Astrocyte (in vitro differentiated cells and primary cell): ENCODE measurements at places on chromosomes 11 and 22. TPM values are rescaled to one million over a fixed set of nuclear protein-coding genes. Genes with fewer than 3 reads are reported as not detected.

The JHY gene
- 2.7 and 3.9 TPM in 2 replicates for total RNA-seq

The ADM2 gene
- total RNA-seq: 23.0 and 26.3 TPM in 2 replicates

The CD6 gene
- total RNA-seq: 0.39 and 0.58 TPM in 2 replicates

- no peak overlapping the region for H3K27ac ChIP-seq
- no peaks in the 10 kb centered on the region for H3K4me1 ChIP-seq
- no peaks in the 10 kb centered on the region for H3K36me3 ChIP-seq
Measured at GRCh38 chr11:44402466-44403075, 92.6 kb upstream of the ALX4 start.

GRCh38 chr11:126352934-126353801, 2.3 kb upstream of the ST3GAL4 start:
- peak; percentile 65 for DNase-seq
- no peaks in the 10 kb centered on the region for H3K27me3 ChIP-seq
- H3K4me3 ChIP-seq: no peak overlapping the region

DNA sequence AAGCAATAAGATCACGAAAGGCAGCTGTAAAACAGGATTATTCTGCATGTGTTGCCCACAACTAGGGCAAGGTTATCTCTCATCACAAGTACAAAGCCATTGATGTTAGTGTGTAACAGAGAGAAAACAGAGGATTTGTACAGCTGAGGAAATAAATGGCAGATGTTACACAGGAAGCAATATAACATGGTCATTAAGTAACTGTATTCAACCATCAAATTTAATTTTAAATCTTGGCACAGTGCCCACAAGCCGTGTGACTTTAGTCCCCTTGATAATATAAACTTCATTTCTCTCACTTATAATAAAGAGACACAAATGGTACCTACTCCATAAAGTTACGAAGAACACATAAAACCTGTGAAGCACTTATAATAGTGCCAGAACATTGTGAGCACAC, 17.3 kb downstream of the OR51E2 start:
- no peak overlapping the region for H3K4me3 ChIP-seq
- H3K36me3 ChIP-seq: no peaks in the 10 kb centered on the region
- H3K27me3 ChIP-seq: no peaks in the 10 kb centered on the region
- peaks cover 9% of the 10 kb centered on the region for H3K4me1 ChIP-seq
- DNase-seq: no peak

GRCh38 chr11:33934450-33934849, 42.6 kb upstream of the LMO2 start:
- no peak overlapping the region for H3K4me3 ChIP-seq
- H3K27ac ChIP-seq: no peak overlapping the region
- peaks cover 13% of the 10 kb centered on the region for H3K4me1 ChIP-seq
- no peak for DNase-seq

GRCh38 chr11:31711137-31711536, 100.0 kb downstream of the PAX6 start:
- H3K36me3 ChIP-seq: no peaks in the 10 kb centered on the region
- no peaks in the 10 kb centered on the region for H3K4me1 ChIP-seq
- H3K27me3 ChIP-seq: no peaks in the 10 kb centered on the region
- H3K4me3 ChIP-seq: no peak overlapping the region
- H3K27ac ChIP-seq: no peak overlapping the region
- no peak for DNase-seq

- H3K27ac ChIP-seq: no peak overlapping the region
- H3K36me3 ChIP-seq: no peaks in the 10 kb centered on the region
- no peaks in the 10 kb centered on the region for H3K4me1 ChIP-seq
- no peak overlapping the region for H3K4me3 ChIP-seq
Measured at GRCh38 chr11:58787903-58788302, 56.2 kb upstream of the GLYAT start.

DNA sequence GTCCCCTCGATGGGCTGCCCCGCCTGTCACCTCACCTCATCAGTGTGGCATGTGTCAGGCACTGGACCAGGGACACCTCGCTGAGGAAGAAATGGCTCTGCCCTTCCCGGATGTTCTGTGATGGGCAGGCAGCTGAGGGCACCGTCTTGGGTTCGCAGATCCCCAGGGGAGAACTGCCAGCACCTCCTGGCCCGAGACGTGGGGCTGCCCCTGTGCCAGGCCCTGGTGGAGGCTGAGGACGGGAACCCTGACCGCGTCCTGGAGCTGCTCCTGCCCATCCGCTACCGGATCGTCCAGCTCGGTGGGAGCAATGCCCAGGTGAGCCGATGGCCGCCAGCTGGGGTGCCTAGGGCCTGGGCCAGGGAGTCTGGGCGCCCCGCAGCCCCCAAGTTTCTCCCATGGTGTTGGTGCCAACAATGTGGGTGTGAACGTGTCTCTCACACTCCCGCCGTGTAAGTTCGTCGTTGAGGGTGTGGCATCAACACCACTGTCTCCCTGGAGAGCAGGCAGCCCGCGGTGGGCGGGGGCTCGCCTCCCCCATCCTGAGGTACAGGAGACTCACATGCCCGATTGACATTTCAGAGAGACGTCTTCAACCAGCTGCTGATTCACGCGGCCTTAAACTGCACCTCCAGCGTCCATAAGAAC, 7.3 kb upstream of the GTSE1 start:
- no peak overlapping the region for H3K4me3 ChIP-seq
- DNase-seq: no peak
- H3K36me3 ChIP-seq: peaks cover 9% of the 10 kb centered on the region
- H3K27ac ChIP-seq: no peak overlapping the region
- H3K27me3 ChIP-seq: no peaks in the 10 kb centered on the region
- peaks cover 5% of the 10 kb centered on the region for H3K4me1 ChIP-seq

DNA sequence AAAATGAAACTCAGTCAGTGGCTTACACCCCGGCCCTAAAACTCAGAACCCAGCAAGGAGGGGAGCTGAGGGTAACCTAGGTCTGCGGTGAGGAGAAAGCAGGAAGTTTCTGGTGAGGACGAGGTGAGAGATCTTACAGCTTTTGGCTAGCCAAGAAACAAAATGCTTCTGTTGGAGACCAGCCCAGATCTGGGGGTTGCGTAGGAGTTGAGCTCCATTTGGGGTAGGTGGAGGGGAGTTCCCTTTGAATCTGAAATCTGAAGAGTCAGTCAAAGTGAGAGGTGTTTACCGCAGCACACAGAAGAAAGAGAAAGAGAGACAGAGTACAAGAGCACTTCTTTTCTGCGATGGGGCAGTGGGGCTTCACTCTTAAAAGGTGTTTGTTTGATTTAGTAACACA, 29.6 kb downstream of the EHF start:
- H3K4me1 ChIP-seq: peaks cover 43% of the 10 kb centered on the region
- H3K27ac ChIP-seq: peak overlapping the region; percentile 34
- DNase-seq: peak; percentile 88
- H3K27me3 ChIP-seq: no peaks in the 10 kb centered on the region

GRCh38 chr11:19672586-19673206, 39.9 kb upstream of the NAV2 start:
- no peaks in the 10 kb centered on the region for H3K36me3 ChIP-seq
- no peak overlapping the region for H3K27ac ChIP-seq
- H3K27me3 ChIP-seq: no peaks in the 10 kb centered on the region
- H3K4me3 ChIP-seq: no peak overlapping the region
- no peak for DNase-seq

DNA sequence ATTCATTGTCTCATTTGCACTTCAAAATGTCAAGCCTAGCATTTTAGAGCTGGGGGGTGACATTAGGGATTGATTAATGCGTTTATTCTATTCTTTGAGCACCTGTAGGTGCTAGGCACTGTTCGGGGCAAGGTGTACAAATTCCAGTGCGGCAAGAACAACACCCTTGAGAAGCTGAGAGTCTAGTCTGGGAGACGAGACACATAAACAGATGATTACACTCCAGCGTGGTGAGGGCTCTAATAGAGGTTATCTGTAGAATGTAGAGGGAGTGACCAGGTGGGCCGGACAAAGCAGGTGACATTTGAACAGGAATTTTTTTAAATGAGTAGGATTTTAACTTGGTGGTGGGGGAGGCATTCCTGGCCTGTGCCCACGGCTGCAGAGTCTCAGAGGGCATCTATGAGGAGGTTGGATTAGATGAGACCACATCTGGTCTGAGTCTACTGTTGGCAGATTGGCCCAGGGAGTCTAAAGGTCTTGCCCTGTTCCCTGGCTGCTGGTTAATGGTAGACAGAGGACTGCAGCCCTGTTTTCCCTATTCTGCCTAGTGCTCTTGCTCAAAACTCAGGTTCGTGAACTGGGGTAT, 970 bp downstream of the CAT start:
- peak overlapping the region; percentile 79 for H3K4me3 ChIP-seq
- H3K4me1 ChIP-seq: peaks cover 9% of the 10 kb centered on the region
- no peaks in the 10 kb centered on the region for H3K36me3 ChIP-seq
- H3K27ac ChIP-seq: no peak overlapping the region

DNA sequence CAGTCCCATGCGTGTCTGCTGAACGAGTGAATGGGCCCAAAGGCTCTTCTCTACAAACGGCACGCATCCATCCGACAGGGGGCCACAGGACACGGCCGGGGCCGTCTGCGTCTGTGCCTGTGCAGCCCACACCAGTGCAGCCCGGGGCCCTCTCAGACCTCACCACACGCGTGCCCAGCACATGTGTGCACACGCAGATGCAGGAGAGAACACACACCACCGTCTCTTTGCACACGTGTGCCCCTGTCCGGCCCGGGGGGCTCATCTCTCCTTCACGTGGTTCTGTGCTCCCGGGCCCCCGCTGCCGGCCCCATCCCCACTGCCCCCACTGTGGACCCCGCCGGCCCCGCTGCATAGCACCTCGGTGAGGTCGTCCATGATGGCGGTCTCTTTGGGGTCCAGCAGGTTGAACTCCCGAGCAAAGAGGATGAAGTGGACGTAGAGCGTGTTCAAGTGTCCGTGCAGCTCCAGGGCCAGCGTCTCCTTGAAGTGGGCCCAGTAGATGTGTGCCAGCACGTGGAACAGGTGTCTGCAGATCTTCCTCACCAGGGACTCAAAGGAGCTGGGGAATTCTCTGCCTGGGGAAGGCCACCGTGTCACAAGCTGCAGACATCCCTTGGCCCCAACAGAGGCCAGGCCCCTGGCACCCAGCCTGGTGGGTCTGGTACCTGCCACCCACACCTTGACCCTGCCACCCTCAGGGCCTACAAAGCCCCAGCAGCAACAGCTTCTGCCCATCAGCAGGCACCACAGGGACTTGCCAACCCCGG, 16.5 kb downstream of the MOB2 start:
- H3K36me3 ChIP-seq: no peaks in the 10 kb centered on the region
- no peak overlapping the region for H3K27ac ChIP-seq
- no peaks in the 10 kb centered on the region for H3K27me3 ChIP-seq
- no peak overlapping the region for H3K4me3 ChIP-seq
- H3K4me1 ChIP-seq: no peaks in the 10 kb centered on the region
- no peak for DNase-seq

DNA sequence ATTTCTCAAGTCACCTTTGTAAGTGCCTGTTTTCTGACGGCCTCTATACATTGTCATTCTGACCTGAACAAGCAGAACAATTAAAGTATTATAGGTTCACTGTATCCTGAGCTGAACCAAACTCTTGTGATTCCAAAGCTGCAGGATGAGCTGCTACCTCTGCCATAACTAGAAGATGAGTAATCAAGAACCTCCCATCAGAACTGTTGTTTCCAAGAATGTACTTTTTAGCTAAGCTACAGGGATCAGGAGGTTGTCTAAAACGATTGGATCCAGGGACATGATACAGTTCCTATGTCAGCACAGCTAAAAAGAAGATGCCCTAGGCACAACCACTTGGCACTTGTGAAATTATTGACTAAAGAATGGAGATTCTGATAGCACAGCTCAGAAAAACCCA, 288.4 kb upstream of the CCDC90B start:
- H3K27me3 ChIP-seq: no peaks in the 10 kb centered on the region
- H3K27ac ChIP-seq: no peak overlapping the region
- H3K4me3 ChIP-seq: no peak overlapping the region
- DNase-seq: peak; percentile 31
- H3K4me1 ChIP-seq: no peaks in the 10 kb centered on the region

GRCh38 chr22:45398214-45398613, 15.2 kb downstream of the SMC1B start:
- no peak for DNase-seq
- H3K4me3 ChIP-seq: no peak overlapping the region
- H3K4me1 ChIP-seq: no peaks in the 10 kb centered on the region
- H3K27ac ChIP-seq: no peak overlapping the region
- peaks cover 6% of the 10 kb centered on the region for H3K27me3 ChIP-seq

- H3K4me1 ChIP-seq: no peaks in the 10 kb centered on the region
- H3K27ac ChIP-seq: no peak overlapping the region
- H3K4me3 ChIP-seq: peak overlapping the region; percentile 17
- peaks cover 39% of the 10 kb centered on the region for H3K27me3 ChIP-seq
Measured at GRCh38 chr11:61579676-61580270, 1.1 kb downstream of the SYT7 start.

GRCh38 chr11:22703591-22703990, 37.2 kb downstream of the GAS2 start:
- peak overlapping the region; percentile 63 for H3K27ac ChIP-seq
- no peaks in the 10 kb centered on the region for H3K27me3 ChIP-seq
- peak; percentile 48 for DNase-seq
- no peak overlapping the region for H3K4me3 ChIP-seq

DNA sequence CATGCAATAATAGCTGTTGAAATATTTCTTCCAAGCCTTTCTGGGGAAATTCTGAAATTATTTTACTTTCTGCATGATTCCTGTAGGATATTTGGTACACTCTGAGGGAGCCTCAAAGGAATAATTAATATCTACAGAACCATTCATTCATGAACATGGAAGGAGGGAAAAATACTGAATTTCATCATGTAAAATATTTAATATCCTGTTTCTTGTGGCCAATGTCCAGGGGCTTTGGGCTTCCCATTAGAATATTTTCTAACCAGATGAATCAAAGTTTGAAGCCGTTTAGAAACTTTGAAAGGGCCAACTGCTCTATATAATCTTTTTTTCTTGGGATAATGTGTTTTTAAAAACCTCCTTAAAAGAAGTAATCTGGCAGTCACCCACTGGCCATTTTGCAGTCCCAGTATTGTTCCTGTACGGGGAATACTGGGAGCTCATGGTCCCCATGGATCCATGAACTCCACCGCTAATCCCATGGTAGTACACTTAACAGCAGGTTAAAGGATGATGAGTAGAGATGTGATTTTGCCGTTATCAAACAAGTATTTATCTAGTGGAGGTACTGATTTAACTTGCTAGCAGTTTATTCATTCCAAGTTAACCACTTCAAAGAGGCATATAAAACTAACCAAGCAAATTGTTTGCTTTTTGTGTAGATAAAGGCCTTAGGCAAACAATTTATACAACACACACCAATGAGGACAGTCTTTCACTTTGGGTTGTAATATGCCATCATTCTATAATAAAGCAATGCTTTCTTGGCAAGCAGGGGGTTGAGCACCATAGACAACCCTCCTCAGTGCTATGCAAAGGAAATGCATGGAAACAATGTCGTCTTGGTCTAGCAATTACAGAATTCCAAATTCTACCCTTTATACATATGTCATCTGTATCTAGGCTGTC, 34.5 kb upstream of the BLID start:
- no peak overlapping the region for H3K4me3 ChIP-seq
- peaks cover 71% of the 10 kb centered on the region for H3K4me1 ChIP-seq
- no peak for DNase-seq
- no peaks in the 10 kb centered on the region for H3K27me3 ChIP-seq
- peak overlapping the region; percentile 28 for H3K27ac ChIP-seq
- H3K36me3 ChIP-seq: peaks cover 75% of the 10 kb centered on the region
